Activated naive CD4-positive, alpha-beta T cell (primary cell): ENCODE measurements at places on chromosomes 11 and 22.

DNA sequence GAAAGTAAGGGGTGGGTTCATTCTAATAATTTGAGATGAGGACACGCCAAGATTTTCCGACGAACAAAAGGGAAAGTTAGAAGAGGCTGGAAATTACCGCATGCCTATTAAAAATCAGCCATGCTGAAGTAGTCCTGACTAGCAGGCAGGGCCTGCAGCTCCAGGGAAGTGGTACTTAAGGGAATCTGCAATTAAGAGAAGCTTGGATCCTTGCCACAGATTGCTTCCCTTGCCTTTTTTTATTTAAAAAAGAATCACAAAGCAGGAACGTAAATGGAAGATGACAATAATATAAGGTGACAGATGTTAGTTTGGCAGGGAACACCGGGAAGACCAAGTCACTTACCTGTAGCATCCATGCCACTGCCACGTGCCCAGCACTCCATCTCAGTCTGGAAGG, 359.3 kb downstream of the CADM1 start:
- DNase-seq: no peak

GRCh38 chr22:29206372-29207242, 911 bp downstream of the EMID1 start:
- DNase-seq: no peak

GRCh38 chr11:116930586-116930985, 93.2 kb upstream of the APOA1 start:
- DNase-seq: no peak

- no peak for DNase-seq
Measured at GRCh38 chr11:81197396-81197795, 1536.3 kb downstream of the FAM181B start.

GRCh38 chr11:2511421-2512369, 66.9 kb downstream of the KCNQ1 start:
- no peak for DNase-seq

- DNase-seq: no peak
Measured at GRCh38 chr11:118870396-118871343, 13.0 kb upstream of the CXCR5 start.

- DNase-seq: no peak
Measured at GRCh38 chr11:33716243-33716642, 15.6 kb upstream of the C11orf91 start.

DNA sequence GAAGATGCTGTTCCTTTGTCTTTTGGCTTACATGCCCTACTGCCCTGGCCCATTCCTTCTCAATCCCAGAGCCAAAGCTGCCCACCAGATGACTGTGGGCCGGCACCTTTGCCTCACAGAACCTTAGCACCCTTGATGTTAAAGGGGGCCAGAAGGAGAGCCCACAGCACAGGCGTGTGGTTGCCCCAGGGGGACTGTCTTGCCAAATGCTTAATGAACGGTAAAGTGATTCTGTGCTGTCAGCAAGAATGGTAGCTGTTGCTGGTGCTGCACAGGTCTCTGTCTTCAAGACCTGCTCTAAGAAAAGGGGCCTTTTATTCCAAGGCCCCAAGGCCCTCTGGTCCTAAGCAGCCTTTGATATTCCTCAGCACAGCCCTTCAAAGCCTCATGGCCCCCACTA, 113.3 kb downstream of the MORC2 start:
- DNase-seq: no peak

DNA sequence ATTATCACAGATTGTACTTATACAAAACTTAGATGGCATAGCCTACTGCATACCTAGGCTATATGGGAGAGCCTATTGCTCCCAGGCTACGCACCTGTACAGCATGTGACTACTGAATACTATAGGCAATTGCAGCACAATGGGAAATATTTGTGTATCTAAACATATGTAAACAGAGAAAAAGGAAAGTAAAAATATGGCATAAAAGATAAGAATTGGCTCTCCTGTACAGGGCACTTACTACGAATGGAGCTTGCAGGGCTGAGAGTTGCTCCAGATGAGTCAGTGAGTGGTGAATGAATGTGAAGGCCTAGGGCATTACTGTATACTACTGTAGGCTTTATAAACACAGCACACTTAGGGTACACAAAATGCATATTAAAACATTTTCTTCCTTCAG, 13.2 kb downstream of the APOL6 start:
- no peak for DNase-seq

DNA sequence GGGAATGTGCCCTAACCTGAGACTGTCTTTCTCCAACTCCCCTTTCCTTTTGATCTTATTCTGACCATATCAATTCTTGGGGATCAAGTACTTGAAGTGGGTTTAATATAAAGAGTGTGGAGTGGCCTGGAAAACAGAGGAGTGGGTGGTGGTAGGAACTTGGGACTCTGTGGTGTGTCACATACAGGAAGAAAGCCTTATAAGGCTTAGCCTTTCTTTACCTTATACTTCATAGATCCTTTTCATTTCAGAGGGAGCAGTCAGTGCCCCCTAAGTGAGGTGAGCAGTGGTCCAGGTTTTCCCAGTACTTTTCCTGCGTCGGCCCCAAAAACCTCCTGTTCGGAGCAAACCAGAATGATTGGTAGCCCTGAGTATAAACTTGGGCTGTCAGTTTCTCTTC, 486 bp downstream of the OOSP1 start:
- no peak for DNase-seq

- no peak for DNase-seq
Measured at GRCh38 chr22:21881841-21882753, 14.7 kb upstream of the MAPK1 start.

GRCh38 chr11:72048766-72049460, 31.4 kb downstream of the NUMA1 start:
- DNase-seq: no peak

- DNase-seq: no peak
Measured at GRCh38 chr11:102111787-102112508, 1.7 kb downstream of the YAP1 start.

GRCh38 chr11:93525601-93526345, 17.4 kb downstream of the SMCO4 start:
- DNase-seq: no peak

- DNase-seq: peak; percentile 82
Measured at GRCh38 chr22:26512149-26512793, at the start of gene TFIP11. TFIP11 (minus strand) TSS chr22:26512473; CDS start chr22:26510272, 2,201 bp downstream.

DNA sequence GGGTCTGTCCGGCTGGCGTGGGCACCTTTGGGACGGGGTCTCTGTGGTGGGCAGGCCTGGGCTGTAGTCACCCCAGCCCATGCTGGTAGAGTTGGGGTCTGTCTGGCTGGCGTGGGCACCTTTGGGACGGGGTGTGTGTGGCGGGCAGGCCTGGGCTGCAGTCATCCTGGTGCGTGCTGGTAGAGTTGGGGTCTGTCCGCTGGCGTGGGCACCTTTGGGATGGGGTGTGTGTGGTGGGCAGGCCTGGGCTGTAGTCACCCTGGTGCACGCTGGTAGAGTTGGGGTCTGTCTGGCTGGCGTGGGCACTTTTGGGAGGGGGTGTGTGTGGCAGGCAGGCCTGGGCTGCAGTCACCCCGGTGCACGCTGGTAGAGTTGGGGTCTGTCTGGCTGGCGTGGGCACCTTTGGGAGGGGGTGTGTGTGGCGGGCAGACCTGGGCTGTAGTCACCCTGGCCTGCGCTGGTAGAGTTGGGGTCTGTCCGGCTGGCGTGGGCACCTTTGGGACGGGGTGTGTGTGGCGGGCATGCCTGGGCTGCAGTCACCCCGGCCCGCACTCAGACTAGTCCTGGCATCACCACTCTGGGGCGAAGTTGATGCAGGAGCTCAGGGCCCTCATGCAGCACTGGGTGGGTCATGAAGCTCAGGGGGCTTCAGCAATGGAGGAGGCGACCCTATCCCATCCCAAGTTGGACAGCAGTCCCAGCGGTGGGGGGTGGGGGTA, 19.3 kb downstream of the PRR33 start:
- DNase-seq: no peak

DNA sequence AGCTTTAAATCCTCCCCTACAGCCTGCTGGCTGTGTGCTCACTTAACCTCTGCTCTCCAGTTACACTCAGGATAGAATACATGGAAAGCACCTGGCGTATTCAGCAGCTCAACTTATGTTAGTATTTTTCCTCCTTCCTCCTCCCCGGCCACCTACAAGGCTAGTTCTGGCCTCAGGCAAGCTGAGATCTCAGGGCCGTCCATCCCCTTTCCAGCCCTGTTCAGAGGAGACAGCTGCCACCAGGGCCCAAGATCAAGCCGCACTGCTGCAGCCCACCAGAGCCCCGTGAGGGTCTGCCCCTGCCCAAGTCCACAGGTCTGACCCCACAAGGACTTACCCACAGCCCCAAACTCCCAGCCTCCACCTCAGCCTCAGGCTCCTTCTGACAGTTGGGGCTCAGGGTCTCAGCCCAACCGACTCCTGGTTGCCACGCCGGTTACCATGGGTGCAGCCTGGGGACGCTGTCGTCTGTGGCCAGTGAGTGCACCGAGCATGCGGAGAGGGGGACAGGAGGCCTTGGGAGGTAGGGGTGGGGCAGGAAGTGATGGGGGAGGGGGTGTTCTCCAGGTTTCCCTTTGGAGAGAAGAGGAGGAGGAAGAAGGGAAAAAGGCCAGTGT, at the start of gene C11orf16:
C11orf16 (minus strand) TSS at position 384 of the 617 bp plus-strand sequence. CDS start 639 bp downstream, outside the sequence.
- DNase-seq: no peak

DNA sequence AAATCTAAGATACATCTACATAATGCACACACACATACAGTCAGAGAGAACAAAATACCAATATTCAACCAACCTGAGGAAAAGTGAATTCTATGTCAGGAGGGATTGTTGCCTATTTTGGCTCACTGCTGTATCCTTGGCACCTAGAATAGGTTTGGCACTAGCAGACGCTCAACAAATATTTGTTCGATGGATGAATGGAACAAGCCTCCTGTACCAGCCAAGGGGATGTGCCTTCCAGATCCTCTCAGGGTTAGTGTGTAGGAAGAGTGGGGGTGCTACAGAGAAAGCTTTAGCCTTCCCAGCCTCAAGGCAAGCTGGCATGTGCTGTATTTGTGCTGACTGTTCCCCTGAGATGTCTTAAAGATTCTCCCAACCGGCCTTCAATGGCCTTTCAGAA, 23.3 kb upstream of the POU2AF1 start:
- no peak for DNase-seq

DNA sequence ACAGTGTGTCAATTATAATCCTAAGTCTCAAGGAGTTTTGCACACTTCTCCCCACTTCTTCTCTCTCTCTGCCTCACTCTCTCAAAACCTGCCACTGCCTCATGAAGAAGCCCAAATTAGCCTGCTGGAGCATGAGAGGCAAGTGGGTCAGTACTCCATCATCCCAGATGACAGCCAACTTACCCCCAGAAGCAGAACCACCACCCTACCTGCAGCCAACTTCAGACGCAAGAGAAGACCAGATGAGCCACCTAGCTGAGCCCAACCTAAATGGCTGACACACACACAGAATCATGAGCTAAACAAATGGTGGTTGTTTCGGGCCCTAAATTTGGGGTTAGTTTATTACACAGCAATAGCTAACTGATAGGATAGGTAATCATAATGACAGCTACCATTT, 61.2 kb downstream of the CD82 start:
- DNase-seq: no peak

DNA sequence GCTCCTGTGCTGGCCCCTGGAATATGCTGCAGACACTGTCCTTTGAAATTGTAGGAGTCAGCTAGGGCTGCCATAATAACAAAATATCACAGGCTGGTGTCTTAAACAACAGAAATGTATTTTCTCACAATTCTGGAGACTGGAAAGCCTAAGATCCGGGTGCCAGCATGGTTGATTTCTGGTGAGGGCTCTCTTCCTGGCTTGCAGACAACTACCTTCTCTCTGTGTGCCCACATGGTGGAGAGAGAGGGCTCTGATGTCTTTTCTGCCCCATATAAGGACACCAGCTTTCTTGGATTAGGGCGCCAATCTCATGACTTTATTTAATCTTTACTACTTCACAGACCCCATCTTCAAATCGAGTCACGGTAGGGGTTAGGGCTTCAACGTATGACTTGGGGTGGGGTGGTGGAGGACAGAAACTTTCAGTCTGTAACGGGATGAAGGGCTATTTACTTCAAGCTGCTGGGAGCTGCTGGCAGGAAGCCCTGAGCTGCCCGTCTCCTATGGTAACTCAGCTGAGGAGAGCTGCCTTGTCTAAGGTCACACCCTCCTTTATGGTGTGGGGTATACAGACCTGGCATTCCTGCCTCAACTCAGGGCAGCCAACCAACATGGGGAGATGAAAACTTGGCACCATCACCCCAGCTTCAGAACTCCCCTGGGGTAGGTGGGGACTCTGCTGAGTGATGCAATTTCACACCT, 142.9 kb upstream of the ZBED5 start:
- DNase-seq: no peak

DNA sequence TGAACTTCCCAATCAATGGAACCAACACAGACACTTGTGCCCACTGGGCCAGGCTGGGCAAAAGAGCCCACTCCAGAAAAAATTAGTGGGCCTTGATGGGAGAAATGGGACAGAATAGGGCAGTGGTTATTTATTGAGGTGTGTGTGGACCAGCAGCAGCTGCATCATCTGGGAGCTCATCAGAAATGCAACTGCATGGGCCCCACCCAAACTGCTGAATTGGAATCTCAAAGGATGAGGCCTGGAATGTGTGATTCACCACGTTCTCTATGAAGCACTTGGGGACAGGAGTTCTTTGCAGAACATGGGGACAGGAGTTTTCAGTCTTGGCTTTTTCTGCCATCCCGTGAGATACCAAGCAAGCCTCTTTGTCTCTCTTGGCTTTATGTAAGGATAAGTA, 255.6 kb upstream of the PLET1 start:
- DNase-seq: no peak

DNA sequence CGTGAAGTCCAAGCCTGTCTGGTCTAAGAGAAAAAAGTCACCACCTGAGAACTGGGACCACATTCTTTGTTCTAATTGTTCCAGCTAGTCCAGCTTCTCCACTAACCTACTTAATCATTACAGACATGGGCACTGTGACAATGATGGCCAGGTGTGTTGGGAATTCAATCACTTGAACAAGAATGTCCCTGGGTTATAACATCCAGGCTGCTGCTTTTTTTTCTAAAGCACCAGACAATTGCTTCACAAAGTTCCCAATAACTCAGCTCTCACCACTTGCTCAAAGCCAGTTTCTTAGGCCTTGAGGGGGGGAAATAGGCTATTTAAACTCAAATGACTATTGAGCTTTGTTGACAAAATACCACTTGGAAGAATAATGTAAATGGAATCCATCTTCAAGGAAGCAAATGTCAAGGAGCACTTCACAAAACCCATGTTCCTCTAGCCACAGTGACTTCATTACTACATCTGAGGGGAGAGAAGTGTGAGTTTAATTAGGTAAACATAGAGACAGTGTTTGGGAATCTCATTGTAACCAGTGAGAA, 80.3 kb downstream of the ME3 start:
- DNase-seq: no peak

- DNase-seq: no peak
Measured at GRCh38 chr22:27639248-27640086, 162.1 kb downstream of the MN1 start.
